NCI-H2029 (cell line): ENCODE measurements at places on chromosomes 16 and 17.
A peak's percentile ranks its signal among the peaks of the same experiment; 100 is the strongest.

GRCh38 chr17:45222996-45223538, 1.4 kb downstream of the FMNL1 start:
- no peak for DNase-seq

DNA sequence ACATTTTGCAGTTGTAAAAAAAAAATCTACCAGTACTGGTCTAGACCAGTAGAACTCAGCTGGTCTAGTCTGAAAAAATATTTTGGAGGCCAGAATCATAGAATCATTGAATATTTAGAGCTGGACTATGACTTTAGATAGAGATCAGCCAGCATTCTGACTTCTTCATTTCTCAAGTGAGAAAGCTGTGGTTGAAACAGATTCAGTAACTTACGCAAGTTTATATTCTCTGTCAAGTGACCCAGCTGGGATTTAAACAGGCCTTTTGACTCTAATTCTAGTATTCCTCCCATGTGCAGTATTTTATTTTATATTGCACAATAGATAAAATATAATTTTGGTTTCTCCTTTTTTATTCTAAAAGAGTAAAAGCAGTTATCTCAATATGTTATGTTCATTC, 4.9 kb downstream of the TNRC6A start:
- no peak for DNase-seq

DNA sequence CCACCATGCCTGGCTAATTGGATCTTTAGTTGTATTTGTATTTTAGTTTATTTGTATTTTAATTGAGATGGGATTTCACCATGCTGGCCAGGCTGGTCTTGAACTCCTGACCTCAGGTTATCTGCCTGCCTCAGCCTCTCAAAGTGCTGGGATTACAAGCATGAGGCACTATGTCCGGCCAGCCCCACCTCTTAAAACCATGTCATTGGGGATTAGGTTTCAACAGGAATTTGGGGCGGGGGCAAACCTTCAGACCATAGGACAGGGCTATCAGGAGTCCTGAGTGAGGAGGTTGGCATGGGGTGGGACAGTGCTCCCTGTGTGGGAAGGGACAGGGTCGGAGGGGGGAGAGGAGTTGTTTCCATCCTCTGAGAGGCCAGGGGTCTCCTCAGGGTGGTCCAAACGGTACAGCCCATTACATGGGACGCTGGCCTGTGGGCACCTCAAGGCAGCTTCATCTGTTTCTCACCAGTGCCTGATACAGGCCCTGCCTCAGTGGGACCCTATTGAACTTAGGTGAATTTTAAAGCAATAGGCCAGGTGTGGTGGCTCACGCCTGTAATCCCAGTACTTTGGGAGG, 21.6 kb downstream of the GAA start:
- DNase-seq = no peak

- no peak for DNase-seq
These were observed 10.8 kb downstream of the C16orf90 start for GRCh38 chr16:3484318-3485096.

DNA sequence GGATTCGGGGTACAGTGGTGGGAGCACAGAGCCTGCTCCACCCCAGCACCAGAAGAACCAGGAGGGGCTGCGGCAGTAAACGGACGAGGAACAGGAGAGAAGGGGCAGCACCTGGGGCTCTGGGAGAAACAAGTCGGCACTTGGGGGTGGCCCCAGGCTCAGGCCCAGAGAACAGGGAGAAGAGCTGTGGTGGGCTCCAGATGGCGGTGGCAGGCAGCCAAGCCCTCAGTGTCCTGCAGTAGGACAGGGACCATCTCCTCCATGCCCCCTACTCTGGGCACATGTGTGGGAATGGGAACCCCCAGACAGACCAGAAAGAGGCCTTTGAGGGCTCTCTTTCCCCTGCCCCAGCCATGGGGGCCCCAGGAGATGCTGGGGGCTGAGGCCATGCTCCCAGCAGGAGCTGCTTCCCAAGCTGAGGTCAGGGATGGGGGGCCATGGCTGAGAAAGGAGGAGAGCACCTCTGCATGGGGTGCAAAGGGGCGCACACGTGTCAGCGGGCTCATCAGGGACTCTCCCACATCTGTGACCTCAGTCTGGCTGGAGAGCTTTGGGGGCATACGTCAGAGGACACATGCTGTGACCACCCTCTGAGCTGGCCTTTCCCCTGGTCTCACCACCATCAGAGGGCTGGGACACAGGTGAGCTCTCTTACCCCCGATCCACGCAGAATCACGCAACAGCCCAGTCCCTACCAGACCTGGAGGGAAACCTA, 6.8 kb downstream of the USH1G start:
- no peak for DNase-seq

DNA sequence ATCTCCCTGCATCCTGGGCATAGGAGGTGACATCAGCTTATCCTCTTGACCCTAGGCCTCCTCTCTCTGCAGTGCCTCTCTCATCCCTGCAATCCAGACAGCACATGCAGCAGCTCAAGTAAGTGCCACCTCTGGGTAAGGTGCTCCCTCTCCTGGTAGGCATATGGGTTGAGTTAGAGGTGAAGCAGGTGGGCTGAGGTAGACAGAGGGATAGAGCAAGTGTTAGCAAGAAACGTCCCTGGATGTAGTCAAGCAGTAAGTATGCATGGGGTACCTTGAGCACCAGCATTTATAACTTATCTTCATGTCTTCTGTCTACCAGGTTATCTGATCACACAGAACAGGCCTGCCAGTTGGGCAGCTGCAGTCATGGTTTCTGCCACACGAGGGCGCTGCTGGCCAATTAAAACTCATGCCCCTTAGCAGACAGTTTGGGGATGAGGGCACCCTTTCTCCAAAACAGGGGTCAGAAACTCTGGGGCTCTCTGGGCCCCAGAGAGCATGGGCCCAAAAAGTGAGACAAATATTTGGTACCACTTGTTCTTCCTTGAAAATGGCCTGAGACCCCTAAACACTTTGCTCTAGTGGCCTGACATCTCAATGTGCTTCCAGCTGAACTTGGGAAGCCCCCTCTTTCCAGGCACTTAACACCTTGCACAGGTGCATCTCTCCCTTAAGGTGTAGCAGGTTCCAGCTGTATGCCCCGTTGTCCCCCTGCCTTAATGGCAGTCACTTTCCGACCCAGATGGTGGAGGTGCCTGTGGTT, 59.8 kb downstream of the NEUROD2 start:
- no peak for DNase-seq

- DNase-seq = no peak
These were observed 88.5 kb downstream of the ZFHX3 start for GRCh38 chr16:72959301-72959996.

GRCh38 chr17:74766413-74766812, 9.7 kb downstream of the NAT9 start:
- no peak for DNase-seq

- no peak for DNase-seq
These were observed 442.3 kb downstream of the NPIPA7 start for GRCh38 chr16:16821261-16821660.

DNA sequence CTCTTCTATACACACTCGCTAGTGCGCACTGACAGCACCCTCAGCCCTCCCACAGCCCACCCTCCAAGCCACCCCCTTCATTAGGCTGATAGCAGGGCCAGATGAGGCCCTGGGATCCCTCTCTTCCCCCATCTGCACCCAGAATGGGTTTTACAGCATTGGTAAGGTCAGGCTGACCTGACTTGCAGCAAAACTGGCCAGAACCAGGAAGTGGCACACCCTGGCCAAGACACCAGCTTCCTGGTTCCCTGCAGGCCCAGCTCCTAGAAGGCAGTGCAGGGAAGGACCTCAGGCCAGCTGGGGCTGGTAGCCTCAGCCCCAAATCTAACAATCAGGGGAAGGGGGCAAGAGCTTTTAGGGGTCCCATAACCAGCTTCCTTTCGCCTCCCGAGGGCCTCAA, 50.0 kb upstream of the MRPS23 start:
- peak; percentile 26 for DNase-seq

DNA sequence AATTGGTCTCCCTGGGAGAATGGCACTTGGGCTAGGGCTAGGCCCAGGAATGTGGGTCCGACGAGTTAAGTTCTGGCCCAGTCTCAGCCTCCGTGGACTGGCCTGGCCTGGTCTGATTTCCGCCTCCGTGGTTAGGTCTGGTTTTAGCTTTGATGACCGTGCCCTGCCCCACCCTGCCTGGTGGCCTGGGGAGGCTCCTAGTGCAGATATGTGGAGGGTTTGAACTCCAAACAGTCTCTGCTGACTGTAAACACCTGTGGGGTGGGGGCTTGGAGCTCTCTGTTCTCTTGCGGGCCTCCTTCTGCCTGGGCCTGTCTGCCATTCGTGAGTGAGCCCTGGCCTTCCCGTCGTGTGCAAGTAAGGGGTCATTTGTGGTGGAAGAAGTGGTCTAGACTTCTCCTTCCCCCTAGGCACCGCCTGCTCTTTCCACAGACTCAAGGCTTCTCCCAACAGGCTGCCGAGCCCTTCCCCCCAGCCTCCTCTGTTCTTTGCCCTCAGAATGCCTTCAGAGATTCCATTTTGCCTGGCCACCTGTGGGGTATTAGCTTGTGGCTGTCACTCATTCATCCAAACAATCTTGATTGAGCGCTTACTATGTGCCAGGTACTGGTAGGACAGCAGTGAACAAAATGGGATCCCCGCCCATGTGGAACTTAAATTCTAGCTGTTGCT, 1.6 kb downstream of the ATP6V0C start:
- DNase-seq = no peak

- no peak for DNase-seq
These were observed 5.1 kb downstream of the CYB5D1 start for GRCh38 chr17:7862692-7863437.

DNA sequence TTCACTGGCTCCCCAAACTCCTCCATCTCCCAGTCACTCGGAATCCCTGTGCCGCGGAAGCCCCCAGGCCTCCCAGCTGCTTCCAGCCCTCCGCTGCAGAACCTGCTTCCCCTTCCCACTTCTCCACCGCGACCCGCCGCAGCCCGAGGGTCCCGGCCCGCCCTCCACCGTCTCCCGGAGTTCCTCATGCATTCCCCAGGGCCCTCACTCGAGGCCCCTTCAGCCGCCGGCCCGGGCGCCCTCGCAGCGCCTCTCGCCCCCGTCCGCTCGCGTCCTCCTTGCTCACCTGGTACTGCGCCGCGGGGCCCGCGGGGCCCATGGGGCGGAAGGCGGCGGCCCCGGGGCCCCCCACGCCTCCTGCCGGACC, 329 bp downstream of the SMARCD2 start:
- DNase-seq = no peak

- DNase-seq = no peak
These were observed 16.9 kb downstream of the DOC2B start for GRCh38 chr17:164303-165235.

DNA sequence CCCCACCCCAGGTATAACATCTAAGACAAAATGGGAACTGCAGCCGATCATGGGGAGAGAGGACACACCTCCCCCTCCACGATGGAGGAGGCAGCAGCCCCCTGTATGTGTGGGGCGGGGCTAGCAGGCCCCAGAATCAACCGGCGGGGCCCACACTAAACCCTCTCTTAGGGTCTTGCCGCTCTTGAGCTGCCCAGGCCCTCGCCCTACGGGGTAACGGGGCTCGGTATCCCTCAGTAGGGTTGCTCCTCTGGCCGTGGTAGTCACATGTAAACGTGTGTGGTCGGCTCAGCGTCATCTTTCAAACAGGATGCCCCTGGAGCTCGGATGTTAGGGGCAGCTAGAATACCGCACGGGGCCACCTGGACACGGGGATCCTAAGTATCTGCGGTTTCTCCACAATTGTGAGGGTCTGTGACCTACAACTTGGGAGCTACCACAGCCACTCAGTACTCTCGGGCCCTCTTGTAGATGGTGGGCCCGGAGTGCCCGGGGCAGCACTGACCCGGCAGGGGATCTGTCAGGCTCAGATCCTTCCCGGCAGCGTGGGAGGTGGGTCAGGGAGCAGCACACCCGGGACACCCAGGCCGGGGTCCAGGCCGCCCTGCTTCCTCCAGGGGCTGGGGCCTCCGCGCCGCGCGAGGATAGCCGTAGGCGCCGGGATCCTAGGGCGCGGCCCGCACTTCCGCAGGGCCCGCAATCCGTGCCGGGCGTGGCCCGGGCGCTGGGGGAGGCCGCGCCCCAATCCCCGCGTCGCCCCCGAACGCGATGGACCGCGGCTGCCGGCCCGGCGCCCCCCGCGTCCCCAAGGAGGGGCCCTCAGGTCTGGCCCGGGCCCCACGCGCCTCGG, 781 bp downstream of the ARHGDIA start:
- no peak for DNase-seq

GRCh38 chr17:20302246-20302917, 165.0 kb downstream of the LGALS9B start:
- no peak for DNase-seq

GRCh38 chr17:57488856-57489255, 232.5 kb downstream of the MSI2 start:
- peak; percentile 47 for DNase-seq

GRCh38 chr16:14658063-14658462, 25.3 kb downstream of the BFAR start:
- DNase-seq = no peak

DNA sequence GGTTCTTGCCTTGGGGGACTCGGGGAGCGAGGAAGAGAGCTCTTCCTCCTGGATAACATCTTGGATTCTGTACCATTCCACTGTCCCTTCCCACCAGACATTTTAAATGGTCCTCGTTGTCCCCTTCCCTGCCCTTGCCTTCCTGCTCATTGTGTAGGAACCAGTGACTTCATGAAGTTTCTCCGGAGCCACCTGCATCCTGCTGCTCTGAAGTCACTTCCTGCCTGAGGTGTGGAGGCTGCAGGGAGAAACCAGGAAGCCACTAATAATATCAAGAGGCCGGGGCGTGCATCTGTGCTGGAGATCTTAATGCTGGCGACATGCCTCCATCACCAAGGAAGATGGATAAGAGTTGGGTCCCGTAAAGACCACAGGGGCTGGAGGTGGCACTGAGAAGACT, 6.2 kb upstream of the SLC16A13 start:
- no peak for DNase-seq

- peak; percentile 59 for DNase-seq
These were observed 8.3 kb downstream of the CUEDC1 start for GRCh38 chr17:57946798-57947358.

DNA sequence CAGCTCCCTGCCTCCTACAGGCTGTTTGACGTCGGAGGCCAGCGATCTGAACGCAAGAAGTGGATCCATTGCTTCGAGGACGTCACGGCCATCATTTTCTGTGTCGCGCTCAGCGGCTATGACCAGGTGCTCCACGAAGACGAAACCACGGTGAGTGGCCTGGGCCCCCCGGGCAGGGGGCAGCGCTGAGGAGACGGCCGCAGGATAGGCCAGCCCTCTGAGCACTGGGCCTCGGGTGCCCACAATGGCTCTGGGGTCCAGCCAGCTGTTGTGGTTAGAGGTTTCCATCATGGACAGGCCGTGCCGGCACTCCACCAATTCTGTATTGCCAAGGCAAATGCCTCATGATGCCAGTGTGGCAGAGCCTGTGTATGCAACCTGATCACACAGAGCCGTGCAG, 88.6 kb downstream of the AMFR start:
- DNase-seq = no peak

GRCh38 chr16:78583441-78583840, 484.0 kb downstream of the WWOX start:
- no peak for DNase-seq

- no peak for DNase-seq
These were observed 218.1 kb upstream of the KCNJ16 start for GRCh38 chr17:69856946-69857345.

DNA sequence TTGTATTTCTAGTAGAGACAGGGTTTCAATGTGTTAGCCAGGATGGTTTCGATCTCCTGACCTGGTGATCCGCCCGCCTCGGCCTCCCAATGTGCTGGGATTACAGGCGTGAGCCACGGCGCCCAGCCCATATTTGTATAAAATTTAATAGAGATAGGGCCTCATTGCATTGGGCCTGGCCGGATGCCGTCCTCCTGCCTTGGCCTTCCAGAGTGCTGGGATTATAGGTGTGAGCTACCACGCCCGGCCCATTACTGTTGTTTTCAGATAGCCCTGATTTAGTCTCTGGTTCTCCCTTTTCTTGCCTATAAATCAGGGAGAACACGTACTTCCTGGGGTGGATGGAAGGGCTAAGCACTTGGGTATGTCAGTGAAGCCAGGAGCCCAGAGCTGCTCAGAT, 3.5 kb downstream of the DEF8 start:
- no peak for DNase-seq
